ENCODE measurements at places on chromosomes 1 and 21.

DNA sequence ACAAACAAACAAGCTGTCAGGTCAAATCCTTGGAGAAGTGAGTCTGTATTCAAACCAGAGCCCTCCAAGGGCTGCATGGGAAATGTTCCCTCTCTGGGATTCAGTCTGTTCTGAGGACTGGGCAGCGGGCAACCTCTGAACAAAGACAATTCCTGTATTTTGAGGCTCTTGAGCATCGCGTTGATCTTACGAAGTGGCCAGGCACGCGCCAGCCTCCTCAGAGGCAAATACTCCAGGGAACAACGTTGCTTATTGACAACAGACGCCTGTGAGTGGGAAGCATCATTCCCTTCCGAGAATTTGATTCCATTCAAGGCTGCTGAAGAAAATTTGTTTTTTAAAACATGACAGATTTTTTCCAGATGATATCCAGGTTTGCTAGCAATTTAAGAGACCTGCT is 20.0 kb upstream of the TACSTD2 start:
- DNase-seq: peak; percentile 29

DNA sequence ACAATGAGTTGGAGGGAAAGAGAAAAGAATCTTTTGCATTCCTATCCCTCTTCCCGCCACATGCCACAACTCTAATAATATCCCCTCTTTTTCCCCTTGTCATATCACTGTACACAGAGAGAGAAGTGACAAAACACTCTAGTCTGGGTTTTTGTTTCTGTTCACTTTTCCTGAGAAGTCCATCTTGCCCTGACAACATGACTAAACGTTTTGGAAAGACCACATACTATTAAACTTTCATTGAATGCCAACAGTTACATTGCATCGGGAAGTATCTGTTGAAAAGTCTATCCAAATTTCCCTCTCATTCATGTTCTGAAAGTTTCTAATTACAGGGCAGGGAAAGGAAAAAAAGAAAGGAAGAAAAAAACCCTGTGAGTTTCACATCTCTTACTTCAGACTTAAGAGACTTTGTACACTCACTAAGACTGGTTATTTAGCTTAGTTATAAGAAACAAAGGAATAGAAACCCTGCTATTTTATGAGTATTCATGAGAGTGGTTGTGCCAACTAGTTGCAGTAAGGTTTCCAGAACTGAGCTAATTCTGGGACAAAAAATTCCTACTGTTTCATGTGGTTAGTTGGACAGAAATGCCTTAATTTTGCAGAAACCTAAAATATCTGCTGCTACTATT is 16.9 kb downstream of the PLA2G4A start:
- no peak for DNase-seq

DNA sequence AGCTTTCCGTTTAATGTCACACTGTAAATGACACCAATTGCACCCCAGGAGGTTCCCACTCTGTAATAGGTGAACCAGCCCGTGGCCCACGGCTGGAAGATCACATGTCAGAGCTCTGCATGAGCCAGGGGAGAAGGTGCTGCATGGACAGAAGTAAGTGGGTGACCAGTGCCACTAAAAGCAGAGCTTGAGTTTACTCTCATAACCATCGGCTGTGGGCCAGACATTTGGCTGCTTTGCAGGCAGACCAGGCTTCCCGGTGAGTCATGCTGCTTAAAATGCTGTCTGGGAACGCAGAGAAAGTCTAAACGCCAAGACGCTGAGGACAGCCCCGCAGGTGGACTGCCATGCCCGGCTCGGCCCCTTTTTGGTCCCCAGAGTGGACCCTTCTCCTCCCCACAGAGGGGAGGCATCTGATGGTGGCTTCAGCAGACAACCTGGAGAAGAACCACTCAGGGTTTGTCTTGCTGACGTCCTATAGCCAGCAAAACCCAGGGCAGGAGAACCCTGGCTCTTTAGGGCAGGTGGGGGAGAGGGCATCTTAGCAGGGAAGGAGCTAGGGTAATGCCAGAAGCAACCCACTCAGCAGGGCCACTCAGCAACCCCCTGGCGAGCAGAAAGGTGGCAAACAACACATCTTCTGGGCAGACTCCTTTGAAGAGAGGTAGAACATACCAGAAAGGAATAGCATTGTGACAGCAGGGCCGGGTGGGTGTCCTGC is 7.3 kb downstream of the KIAA2013 start:
- no peak for DNase-seq

DNA sequence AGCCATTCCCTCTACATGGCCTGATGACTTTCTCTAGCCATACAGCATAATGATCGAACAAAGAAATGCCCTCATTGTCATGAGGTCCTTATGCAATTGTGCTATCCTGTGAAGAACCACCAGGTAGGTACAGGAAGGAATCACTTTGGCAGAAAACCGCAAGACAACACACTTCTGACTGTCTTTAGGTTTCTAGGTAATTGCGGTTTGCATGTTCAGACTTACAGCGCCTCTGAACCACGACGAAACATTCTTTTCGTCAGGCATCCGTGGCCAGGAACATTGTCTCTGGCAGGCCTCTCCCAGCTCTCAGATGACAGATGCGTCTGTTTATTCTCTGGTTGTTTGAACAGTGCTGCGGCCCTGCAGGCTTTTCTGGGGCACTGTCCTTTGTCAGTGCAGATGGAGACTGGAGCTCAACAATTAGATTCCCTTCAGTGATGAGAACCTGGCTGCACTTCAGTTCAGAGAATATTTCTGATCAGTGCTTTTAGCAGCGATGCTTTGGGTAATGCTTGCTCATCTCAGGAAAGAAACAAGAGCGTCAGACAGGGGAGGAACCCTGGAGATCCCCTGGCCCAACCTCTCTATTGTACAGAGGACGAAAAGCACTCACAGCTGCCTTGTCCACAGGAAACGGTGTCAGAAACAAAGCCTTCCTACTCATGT is 63.4 kb downstream of the B3GALT5 start:
- DNase-seq: no peak

GRCh38 chr1:12001249-12001917 is 17.9 kb upstream of the MIIP start:
- DNase-seq: peak; percentile 77

DNA sequence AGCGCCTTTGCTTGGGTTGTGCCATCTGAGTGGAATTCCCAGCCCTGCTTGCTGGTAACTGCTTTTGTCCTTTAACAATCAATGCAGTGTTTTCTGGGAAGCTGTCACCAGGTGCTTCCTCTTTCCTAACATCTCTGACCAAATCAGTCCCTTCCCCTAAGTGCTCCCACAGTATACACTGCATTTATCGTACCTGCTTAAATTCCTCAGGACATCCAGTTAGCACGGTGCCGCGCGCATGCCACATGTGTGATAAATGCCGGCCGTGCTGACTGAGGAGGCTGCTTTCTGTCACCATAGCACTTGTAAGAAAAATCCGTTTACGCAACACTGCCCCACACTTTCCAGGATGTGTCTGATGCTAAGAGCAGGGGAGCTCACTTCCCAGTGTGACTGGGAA is 115.4 kb downstream of the BCAR3 start:
- no peak for DNase-seq

GRCh38 chr1:56194701-56195300 is 384.6 kb downstream of the PLPP3 start:
- DNase-seq: no peak

DNA sequence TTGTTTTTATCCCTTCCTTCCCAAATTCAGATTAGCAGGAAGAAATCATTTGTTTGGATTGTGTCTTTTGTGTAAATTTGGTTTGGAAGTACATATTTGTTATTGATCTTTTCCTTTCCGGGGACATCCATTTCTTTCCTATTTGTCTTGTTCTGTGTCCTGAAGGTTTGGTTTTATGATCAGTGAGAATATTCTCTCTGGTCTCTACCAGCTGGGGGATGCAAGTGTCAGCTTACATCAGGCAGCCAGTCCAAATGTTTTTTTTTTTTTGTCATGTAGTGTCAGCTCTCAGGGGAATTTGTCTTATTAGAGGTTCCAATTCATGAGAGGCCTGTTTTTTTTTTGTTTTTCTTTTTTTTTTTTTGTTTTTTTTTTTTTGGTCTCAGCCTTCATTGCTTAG is 479.2 kb upstream of the LRRC7 start:
- DNase-seq: no peak

GRCh38 chr1:84008631-84009030 is 9.7 kb upstream of the TTLL7 start:
- no peak for DNase-seq

DNA sequence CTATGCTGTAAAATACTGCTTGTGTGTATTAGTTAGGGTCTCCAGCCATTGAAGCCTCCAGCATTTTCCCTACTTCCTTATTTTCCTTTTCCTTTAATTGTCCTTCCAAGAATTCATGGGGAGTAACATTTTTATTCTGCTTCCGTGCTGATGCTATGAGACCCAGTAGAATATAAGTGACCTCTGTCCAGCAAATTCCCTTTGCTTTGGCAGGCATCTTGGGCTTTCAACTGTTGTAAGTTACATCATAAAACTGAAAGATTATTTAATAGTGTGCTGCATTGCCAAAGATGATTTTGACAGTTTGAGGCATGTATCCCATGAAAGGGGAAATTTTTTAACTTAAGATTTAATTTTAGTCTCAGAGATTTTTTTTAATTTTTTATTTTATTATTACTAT is 48.1 kb upstream of the B3GALT2 start:
- DNase-seq: no peak

DNA sequence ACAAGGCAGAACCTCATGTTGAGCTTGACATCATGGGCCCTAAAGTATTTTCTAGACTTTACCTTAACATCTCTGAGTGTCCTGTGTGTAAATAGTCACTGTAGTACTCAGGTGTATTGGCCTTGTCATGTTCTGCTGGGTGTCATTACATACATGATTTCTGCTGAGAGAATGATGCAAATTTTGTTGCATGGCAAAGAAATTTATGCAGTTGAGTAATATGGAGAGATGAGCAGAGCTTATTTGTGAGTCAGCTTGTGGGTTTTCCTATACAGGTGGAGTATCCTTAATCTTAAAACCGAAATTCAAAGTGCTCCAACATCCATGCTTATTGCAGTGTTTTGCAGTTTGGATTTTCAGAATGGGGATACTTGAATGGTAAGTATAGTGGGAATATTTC is 36.6 kb downstream of the RGL1 start:
- no peak for DNase-seq

DNA sequence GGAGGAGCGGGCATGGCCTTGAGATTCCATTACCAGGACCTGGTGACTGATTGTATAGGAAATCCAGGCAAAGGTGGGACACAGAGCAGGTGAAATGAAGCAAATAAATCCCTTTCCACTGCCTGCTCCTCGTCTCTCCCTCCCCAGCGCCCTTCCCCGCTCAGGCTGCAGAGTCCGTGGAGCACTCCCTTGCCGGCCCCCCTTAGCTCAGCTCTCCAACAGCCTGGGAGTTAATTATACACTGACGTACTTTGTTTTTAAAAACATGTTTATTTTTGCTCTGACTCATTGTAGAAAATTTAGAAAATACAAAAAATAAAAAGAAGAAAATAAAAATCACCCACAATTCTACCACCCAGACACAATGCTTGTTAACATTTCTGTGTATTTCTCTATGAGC is 61.7 kb downstream of the LGR6 start:
- DNase-seq: no peak

- no peak for DNase-seq
Measured at GRCh38 chr1:58539553-58539952, 7.0 kb downstream of the OMA1 start.

GRCh38 chr1:143666851-143667250 is 304.9 kb downstream of the FAM72C start:
- no peak for DNase-seq

DNA sequence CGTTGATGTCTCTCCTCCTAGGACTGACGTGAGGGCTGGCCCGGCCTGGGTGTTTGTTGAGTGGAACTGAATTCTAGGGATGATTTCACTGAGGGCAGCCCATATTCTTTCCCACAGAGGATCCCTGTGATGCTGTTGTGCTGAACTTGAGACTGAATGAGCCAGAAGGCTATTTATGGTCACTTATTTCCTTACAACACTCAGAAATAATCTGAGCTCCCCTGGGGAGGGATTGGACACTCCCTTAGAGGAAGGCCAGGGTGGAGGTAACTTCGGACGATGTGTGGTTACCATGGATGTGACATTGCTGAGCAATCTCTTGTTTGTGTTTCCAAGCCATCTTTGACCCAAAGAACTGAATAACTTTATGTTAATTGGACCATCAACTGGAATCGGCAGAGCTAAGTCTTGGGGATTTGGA is 5.1 kb upstream of the TMCO4 start:
- no peak for DNase-seq

DNA sequence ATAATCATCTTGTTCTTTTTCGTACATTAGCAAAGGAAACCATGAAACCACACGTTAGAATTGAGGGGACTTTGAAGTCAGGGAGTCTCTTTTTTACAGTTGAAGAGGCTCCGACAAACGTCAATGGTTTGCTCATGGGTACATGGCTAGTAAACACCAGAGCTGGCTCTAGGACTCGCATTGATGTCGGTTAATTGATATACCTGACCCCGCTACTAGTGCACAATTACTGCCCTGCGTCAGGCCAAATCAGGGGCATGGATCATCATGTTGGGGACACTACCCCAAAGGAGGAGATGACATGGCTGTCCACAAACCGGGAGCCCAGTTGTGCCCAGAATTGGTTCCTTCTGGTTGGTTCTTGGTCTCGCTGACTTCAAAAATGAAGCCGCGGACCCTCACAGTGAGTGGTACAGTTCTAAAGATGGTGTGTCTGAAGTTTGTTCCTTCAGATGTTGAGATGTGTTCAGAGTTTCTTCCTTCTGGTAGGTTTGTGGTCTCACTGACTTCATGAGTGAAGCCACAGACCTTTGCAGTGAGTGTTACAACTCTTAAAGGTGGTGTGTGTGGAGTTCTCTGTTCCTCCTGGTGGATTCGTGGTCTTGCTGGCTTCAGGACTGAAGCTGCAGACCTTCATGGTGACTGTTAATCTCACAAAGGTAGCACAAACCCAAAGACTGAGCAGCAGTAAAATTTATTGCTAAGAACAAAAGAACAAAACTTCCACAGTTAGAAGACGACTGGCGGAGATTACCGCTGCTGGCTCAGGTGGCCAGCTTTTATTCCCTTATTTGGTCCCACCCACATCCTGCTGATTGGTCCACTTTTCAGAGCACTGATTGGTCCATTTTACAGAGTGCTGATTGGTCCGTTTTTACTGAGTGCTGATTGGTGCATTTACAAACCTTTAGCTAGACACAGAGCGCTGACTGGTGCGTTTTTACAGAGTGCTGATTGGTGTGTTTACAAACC is 126.9 kb upstream of the ERRFI1 start:
- no peak for DNase-seq

DNA sequence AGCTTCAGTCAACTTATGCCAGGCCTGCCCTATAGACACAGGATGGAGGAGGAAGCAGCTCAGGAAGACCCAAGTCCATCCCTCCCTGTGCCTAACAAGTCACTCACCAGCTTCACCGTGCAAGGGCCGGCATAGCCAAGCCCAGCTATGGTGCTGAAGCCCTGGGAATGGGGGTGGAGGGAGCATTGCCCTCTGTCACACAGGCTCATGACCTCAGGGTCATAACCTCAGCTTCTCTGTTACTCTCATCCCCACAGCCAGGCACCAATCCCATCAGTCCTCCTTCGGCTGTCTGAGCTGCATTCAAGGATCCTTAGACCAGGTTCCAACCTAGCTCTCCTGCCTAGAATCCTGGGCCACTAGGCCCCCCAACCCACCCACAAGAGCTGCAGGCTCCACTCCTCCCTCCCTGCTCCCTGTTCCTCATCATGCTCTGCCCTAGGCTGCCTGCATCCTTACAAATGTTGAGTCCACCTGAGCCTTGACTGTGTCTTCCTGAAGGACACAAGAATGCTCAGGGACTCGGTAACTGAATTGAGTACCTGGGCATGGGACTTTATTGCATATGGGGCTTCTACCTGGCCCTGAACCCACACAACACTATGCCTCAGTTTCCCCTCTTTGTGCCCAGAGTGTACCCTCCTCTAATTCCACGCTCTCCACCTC is 1.7 kb downstream of the CD244 start:
- no peak for DNase-seq

Data from glutamatergic neuron (in vitro differentiated cells).